ENCODE measurements at places on chromosomes 2 and 18.

GRCh38 chr2:56376699-56377665 is 193.2 kb downstream of the CCDC85A start:
- DNase-seq: peak; percentile 21

- DNase-seq: no peak
Measured at GRCh38 chr2:42480402-42480801, 13.4 kb downstream of the KCNG3 start.

DNA sequence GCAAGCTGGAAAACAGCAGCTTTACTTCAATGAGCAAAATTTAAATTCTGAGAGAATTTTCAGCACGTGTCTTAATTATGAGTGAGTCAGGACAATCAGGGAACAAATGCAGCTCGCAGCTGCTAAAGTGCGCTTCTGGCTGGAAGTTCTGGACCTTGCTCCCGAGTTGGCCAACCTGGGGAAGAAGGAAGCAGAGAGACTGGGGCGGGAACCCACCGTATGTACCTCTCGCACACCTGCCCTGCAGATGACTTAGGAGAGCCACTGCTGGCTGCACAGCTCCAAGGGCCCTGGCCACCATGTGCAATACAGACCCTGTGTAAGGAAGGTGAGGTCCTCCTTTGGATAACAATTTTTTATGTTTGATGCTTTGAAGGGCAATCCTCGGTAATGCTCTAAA is 42.4 kb downstream of the REEP1 start:
- no peak for DNase-seq

GRCh38 chr2:123468071-123468470 is 557.0 kb upstream of the CNTNAP5 start:
- no peak for DNase-seq

Measured in iris pigment epithelial cell (primary cell).